Cortex of kidney (tissue), 1 donor: ENCODE measurements at places on chromosomes 7 and 10.

GRCh38 chr7:157397731-157398691 lies 61.2 kb downstream of the DNAJB6 start:
- no peak for DNase-seq

DNA sequence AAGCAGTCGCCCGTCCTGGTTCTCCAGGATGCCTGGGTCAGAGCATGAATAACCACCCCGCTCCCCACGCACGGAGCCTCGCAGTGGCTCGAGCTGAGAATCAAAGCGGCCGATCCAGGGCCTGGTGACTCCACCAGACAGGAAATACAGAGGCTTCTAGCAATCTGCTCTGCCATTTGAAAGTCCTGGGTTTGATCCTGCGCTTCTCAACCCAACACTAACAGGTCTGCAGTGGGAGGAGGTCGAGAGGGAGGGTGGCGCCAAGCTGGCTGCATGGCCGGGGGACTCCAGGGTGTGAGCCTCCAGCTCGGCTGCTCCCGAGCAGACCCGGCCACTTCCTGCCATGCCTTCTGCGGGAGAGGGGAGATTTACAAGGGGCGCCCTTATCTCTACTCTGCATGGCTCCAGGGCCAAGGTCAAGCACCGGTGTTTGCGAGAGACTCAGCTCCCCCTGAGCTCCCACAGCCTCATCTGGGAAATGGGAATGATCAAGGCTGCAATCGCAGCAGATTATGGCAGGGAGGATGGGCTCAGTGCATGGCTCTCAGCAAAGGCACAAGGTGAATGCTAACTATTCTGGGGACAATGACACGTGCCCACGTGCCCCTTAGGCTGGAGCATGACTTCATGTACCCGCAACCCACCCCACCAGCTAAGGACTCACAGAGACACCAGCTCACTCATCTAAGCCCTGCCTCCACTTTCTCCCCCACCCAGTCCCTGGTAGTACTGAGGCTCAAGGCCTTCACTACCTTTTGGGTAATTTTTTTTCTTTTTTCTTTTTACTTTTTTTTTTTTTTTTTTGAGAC lies 73.9 kb upstream of the TNRC18 start:
- DNase-seq, result no peak

- no peak for DNase-seq
These were observed 50.5 kb upstream of the HSPA12A start for GRCh38 chr10:116792817-116793216.

- no peak for DNase-seq
These were observed 96.7 kb downstream of the PAXIP1 start for GRCh38 chr7:154906201-154906600.

GRCh38 chr10:61399406-61399805 lies 53.8 kb downstream of the TMEM26 start:
- no peak for DNase-seq

GRCh38 chr10:93071674-93072224 lies 1.9 kb upstream of the CYP26A1 start:
- no peak for DNase-seq

GRCh38 chr10:73368238-73368637 lies 9.6 kb upstream of the CFAP70 start:
- DNase-seq, result no peak

GRCh38 chr10:5583525-5584175 lies 58.9 kb downstream of the CALML3 start:
- no peak for DNase-seq

- no peak for DNase-seq
These were observed 37.0 kb upstream of the MINDY3 start for GRCh38 chr10:15897287-15897686.

GRCh38 chr7:140122965-140123364 lies 53.8 kb downstream of the KDM7A start:
- DNase-seq, result no peak

DNA sequence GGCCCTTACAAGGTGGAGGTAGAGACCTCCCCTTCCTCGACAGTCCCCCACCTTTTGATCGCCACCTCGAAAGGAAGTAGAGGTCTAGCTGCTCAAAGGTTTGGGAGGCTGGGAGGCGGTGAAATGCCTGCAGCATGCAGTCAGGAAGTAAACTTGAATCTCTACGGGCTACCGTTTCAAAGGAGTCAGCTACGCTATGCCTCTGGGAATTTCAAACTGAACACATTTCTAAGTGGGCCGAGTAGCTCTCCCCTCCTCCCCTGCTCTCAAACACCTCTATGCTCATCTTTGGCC lies 68.0 kb downstream of the CXCL12 start:
- no peak for DNase-seq

- DNase-seq, result no peak
These were observed 2.0 kb downstream of the ST7 start for GRCh38 chr7:116955340-116955739.

DNA sequence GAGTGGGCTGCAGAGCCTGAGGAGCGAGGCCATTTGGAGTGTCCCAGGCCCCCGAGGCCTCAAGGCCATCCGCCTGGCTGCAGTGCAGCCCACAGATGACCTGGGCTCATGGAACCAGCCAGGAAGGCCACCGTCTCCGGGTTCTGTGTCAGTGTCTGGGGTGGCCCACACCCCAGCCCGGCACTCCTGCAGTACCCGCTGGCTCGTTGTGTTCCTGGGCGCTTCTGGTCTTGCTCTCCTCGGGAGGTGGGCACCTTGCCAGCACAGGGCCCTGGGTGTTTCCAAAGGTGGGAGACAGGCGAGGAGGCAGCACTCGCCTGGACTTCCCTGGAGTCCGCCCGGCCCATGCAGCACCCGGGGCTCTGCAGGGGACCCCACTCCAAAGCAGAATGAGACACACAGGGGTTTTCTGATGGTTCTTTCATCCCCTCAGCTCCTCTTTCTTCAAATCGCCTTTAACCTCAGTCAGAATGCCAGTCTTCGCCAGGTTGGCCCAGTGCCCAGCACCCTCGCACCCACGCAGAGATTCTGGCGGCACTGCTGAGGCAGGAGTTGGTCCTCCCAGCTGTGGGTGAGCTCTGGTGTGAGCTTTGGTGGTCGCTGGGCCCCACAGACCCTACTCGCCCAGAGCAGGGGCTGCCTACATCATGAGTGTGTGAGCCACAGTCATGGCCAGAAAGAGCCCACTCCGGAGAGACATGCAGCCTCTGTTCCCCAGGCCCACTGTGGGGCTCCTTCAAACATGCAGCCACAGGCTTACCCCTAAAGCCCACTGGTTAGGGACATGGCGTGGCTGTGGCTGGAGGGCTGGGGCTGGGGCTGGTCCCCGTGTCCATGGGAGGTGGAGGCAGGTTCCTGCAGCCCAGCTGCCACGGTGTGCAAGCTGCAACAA lies 155.7 kb downstream of the EBF3 start:
- DNase-seq, result no peak

DNA sequence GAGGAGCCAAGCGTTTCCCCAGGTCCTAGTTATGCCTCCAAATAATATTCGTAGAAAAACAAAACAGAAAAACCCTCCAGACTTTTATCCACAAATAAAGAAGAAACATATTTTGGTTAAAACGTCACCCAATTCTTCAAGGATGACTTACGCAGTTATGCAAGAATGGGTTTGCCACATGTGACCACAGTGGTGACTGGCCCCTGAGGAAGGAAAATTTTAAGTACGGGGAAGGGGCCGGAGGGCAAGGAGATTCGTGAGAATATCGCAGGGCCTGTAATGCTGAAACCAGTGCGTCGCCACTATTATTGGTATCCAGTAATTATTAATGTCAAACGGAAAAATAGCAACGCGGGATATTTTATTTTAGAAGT lies 537 bp upstream of the MRPS24 start:
- no peak for DNase-seq

DNA sequence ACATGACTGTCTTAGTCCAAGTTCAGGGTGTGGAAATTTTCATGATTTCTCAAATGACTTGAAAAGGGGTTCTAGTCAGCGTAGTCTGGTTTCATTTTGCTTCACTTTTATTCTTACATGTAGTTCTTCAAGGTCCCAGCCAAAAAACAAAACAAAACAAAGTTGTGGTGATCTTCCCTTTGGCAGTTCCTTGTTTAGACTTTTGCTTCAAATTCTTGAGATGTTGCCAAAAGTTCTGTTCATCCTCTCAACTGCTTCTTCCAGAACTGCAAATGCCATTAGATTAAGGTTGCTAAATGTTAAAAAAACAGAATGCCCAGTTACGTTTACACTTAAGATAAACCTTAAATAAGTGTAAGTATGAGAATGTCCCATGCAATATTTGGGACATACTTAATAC lies 370.8 kb upstream of the LRRTM3 start:
- no peak for DNase-seq

- no peak for DNase-seq
These were observed at the start of gene SEC31B for GRCh38 chr10:100519311-100520051. Gene SEC31B (minus strand): TSS chr10:100519861. CDS start chr10:100516952, 2,909 bp downstream.

DNA sequence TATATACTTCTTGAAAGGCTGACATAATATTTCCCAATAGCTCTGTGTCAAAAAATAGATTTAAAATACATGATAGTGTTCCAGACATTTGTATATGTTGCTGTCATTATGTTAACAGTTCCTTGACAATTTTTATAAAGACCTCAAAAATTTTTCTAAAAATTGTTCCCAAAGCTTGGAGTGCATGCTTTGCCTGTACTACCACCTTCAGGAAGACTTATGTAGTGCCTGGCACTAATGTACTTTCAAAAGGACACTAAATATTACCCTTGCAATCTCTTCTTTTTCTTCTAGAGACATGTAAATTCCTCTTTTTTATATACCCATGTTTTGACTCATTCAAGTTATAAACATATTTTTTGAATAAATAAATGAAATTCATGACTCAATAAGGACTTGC lies 48.0 kb upstream of the SP8 start:
- no peak for DNase-seq

DNA sequence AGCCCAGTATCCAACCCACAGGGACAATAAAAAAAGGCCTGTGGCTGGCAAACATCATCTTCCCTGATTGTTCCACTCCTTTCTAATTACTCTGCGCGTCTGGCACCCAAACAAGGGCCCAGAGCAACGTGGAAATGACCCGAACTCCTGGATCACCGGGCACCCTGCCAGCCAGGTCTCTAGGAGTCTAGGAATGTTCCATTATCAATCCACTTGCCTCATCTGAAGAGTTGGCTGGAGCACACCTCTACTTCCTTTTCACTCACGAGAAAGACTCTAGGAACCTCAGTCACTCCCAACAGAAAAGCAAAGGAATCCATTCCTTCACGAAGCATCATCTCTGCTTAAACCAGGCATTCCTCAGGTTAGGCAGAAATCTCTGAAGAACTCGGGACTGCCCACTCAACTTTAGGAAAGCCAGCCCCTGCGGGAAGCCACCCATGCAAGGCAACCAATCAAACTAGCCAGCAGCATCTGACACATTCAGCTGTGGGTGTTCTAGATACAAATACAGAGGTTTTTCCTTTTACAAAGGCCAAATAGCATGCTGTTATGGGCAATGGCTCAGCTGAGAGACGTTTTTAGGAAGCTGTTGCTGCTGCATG lies 37.7 kb downstream of the ATXN7L1 start:
- DNase-seq, result no peak

GRCh38 chr10:73058057-73058591 lies 38.5 kb downstream of the P4HA1 start:
- no peak for DNase-seq

- no peak for DNase-seq
These were observed 36.4 kb downstream of the RABGEF1 start for GRCh38 chr7:66776800-66777442.

GRCh38 chr10:1499359-1499957 lies 237.9 kb downstream of the ADARB2 start:
- no peak for DNase-seq
